Spinal cord (tissue), 10 donors: ENCODE measurements at places on chromosomes 2 and 18.

- peak; percentile 52 for DNase-seq
Observed at GRCh38 chr2:223970343-223971128, 13.3 kb downstream of the MRPL44 start.

- DNase-seq: no peak
Observed at GRCh38 chr2:70199320-70199864, 8.6 kb upstream of the C2orf42 start.

DNA sequence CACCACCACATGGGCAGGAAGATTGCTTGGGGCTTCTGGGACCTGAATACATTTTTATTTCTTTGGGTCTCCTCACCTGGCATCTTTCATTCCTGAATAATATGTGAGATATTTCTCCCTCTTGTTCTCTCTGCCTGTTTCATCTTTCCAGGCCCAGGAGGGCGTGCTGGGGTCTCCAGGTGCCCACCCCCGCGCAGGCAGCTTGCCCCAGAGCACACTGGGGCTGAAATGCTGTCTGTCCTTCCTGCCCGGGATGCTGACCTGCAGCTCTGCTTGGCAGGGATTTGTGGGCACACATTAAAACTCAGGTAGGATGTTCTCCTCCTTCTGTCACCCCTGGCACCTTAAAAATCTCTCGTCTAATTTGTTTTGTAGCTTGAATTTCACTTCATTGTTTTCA lies 39.7 kb upstream of the TEX51 start:
- DNase-seq: no peak

DNA sequence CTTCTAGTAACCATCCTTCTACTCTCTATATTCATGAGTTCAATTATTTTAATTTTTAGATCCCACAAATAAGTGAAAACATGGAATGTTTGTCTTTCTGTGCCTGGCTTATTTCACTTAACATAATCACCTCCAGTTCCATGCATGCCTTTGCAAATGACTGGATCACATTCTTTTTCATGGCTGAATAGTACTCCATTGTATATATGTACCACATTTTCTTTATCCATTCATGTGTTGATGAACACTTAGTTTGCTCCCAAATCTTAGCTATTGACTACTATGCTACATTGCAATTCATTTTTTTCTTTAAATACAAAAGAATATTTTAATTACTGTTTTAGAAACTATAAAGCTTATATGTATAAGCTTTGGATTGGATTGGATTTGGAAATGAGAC lies 240.4 kb upstream of the LYPD1 start:
- DNase-seq: no peak

GRCh38 chr18:54671291-54671881 lies 80.3 kb downstream of the DYNAP start:
- no peak for DNase-seq

DNA sequence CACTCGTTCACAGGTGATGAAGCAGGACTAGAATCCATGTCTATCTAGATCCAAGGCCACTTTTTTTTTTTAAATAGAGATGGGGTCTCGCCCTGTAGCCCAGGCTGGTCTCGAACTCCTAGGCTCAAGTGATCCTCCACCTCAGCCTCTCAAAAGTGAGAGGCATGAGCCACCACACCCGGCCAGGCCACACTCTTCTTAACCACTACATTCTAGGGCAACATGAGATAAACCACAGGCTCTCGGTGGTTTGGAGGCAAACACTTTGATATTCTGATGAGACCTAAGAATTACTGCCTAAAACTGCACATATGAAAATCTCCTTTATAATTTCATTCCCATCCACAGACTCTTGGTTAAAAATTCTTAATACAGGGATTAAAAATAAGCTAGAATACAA lies 51.8 kb downstream of the USP34 start:
- no peak for DNase-seq

- DNase-seq: no peak
Observed at GRCh38 chr18:59900222-59901128, 679 bp downstream of the PMAIP1 start.

- DNase-seq: no peak
Observed at GRCh38 chr2:214311031-214311533, 99.8 kb upstream of the VWC2L start.

GRCh38 chr2:182952741-182953450 lies 85.4 kb downstream of the NCKAP1 start:
- DNase-seq: no peak

DNA sequence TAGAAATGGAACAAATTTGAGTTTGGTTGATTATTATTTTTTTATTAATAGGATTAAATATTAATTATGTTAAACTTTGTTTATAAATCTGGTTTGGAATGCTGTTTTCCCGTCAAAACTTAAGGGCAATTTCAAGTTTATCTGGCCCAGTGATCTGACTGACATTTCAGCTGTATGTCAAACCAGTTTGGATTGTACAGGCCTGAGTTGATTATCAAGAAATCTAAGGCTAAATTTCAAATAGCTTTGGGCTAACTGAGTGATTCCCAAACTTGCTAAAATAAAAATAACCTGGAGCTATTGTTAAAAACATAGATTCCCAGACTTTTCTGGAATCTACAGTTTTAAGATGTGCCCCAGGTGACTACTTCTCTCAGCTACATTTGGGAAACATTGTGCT lies 65.9 kb upstream of the SPOPL start:
- DNase-seq: no peak

- DNase-seq: no peak
Observed at GRCh38 chr2:13524492-13524891, 807.8 kb downstream of the TRIB2 start.

DNA sequence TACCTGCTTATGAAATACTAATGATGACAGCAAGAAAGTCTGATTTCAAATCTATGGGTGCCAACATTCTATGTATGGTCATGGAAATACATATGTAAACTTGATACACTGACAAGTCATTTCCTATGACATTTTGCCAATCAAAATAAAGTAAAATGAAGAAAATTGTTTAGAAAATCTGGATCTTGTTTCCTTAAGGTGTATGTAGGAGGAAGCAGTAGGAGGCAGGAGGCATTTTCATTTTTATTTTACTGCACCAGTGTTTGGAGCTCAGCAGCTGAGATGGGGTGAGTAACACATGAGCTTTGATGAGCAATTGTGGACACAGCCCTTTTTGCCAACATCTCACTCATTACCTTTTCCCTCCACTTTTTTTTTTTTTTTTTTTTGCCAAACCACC lies 167.0 kb downstream of the AFF3 start:
- DNase-seq: no peak

DNA sequence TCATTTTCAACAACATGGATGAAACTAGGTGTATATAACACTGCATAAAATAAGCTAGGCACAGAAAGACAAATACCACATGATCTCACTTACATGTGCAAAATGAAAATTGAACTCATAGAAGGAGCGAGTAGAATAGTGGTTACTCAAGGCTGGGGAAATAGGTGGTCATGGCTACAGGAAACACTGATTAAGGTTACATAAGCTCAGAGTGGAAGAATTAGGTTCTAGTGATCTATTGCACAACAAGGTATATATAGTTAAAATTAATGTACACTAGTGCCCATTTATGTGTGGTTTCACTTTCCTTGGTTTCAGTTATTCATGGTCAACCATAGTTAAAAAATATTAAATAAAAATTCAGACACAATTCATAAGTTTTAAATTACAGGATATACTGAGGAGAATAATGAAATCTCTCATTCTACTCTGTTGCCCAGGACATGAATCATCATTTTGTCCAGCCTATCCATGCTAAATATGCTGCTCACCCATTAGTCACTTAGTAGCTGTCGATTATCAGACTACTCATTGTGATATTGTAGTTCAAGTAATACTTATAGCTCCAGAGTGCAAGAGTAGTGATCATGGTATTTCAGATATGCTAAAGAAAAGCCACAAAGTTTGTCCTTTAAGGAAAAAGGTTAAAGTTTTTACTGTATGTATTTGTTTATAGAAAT lies 1530.9 kb upstream of the LRRTM1 start:
- DNase-seq: no peak

GRCh38 chr2:156999661-157000060 lies 257.8 kb upstream of the GALNT5 start:
- no peak for DNase-seq

GRCh38 chr18:47050468-47050867 lies 15.0 kb upstream of the ELOA2 start:
- DNase-seq: peak; percentile 72

GRCh38 chr18:8538935-8539334 lies 70.3 kb upstream of the RAB12 start:
- no peak for DNase-seq

DNA sequence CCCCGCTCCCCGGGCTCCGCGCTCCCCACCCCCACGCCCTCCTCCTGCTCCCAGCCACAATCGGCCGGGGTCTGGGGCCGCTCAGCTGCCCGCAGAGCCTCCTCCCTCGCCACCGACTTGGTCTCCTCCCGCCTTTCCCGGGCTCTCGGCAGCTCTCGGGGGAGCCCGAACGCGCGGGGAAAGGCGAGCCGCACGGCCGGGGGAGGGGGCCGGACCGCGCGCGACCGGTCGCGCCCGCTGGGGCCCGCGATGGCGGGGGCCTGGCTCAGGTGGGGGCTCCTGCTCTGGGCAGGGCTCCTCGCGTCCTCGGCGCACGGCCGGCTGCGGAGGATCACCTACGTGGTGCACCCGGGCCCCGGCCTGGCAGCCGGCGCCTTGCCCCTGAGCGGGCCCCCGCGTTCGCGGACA lies 327 bp downstream of the LTBP1 start:
- no peak for DNase-seq

DNA sequence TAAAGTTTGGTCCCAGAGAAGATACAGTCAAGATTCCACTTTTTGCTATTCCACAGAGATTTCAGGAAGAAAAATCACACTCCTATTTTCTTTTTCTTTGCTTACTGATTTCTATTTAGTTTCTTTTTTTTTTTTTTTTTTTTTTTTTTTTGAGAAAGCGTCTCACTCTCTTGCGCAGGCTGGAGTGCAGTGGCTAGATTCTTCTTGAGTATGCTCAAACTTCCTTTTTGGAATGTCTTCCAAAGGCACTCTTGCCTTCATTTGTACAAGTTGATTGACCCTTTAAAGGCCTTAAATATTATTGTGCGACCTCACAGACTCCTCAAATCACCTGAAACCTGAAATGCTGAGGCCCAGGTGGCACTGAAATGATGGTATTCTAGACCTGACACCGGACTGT lies 9.6 kb downstream of the SCN1A start:
- no peak for DNase-seq

GRCh38 chr2:176421297-176422050 lies 152.2 kb downstream of the MTX2 start:
- DNase-seq: no peak

GRCh38 chr2:102502576-102502975 lies 29.6 kb downstream of the SLC9A4 start:
- DNase-seq: no peak

DNA sequence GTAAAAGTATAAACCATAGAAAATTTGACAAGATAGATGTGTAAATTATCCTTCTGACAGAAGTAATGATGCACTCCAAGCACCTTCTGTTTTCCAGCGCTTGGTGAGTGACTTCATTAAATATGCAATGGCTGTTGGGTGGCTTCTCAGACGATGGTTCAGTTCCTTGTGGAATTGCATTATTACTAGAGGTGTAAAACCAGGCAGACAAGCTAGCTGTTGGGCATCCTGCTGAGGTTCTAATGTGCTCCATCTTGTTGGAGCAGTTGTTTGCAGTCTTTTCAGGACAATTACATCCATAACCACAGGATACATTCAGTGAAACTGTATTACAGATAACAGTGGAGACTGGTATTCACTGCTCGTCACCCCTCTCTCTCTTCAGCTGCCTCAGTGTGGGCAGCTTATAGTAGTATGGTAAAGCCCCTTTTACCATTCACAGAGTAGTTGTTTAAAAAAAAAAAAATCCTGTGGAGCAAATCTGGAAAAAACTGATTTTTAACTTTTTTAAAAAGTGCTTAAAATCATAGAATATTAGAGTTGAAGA lies 143.5 kb downstream of the AGPS start:
- peak; percentile 89 for DNase-seq

DNA sequence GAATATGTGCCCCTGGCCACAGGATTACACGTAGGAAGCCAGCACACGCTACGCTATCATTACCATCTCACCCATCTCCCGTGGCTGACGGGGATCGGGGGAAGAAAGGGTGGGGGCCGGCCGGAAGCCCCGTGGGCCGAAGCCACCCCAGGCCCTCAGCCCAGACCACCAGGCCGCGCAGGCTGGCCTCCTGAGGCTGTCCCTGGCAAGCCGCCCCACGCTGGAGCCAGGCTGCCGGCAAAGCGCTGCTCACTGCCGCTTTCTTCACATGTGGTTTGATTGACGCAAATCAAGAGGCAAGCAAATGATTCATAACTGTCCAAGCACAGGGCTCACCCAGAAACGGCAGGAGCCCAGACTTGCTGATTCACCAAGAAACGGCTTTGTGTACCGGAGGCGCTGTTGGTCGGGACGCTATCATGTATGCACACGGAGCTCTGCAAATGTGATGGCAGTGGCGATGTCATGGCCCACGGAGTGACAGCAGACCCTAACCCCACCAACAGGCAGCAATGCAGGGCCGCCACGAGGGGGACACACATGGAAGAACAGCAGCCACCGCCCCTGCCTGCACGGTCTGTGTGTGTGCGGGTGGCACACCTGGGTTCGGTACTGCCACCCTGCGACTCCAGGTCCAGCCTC lies 125.7 kb downstream of the HDAC4 start:
- peak; percentile 80 for DNase-seq

DNA sequence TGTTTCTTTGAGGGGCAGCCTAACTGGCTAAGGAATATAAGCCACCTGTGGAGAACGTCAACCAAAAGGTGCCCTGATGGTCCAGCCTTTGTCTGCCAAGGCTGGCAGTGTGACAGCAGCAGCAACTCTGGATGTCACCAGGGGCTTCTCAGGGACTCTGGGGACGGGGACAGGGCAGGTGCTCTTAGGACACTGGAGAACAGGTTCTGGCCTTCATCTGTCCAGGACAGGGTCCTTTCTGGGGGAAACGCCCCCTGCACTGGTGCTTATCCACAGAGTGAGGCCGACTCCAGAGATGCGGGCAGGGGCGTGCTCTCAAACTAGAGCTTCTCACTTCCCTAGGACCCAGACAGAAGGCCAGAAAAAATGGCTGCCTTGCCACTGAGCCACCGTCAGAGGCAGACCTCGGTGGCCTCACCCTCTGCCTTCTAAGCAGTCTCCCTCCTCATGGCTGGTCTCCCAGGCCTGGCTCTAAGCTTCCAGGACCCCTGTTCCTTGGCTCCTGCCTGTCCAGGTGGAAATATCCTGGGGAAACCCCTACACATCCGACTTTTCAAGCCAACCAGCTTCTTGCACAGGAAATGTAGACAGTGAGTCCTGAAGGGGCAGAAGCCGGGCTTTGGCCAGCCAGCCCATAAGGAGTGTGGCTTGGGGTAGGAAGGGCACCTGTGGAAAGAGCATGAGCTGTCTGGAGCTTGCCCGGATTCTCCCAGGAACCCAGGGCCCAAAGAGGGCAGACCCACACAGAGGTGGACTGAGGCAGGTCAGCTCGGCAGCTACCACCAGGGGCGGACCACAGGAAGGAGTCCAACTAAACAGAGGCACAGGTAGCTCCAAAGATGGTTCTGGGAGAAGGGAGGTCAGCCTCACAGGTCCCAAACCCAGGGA lies 11.3 kb upstream of the SFXN5 start:
- no peak for DNase-seq
